ENCODE measurements at places on chromosomes 7 and 10.

- DNase-seq, result no peak
These were observed 4.9 kb upstream of the ADGRA1 start for GRCh38 chr10:133082685-133083421.

DNA sequence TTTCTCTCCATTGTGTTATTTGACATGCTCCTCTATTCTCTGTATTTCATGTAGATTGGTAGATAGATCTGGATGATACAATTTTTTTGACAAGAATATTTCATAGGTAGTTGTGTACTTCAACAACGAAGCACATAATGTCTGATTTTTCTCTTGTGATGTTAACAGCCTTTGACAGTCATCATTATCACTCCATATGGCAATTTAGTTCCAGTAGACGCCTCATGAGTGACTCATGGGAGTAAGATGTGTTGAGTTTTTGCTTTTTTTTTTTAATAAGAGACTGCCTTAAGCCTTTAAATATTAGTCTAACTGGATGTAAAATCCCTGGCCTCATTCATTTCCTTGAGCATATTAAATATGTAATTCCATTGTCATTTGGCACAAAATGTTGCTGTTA, 123.5 kb upstream of the ZNF32 start:
- peak; percentile 47 for DNase-seq

DNA sequence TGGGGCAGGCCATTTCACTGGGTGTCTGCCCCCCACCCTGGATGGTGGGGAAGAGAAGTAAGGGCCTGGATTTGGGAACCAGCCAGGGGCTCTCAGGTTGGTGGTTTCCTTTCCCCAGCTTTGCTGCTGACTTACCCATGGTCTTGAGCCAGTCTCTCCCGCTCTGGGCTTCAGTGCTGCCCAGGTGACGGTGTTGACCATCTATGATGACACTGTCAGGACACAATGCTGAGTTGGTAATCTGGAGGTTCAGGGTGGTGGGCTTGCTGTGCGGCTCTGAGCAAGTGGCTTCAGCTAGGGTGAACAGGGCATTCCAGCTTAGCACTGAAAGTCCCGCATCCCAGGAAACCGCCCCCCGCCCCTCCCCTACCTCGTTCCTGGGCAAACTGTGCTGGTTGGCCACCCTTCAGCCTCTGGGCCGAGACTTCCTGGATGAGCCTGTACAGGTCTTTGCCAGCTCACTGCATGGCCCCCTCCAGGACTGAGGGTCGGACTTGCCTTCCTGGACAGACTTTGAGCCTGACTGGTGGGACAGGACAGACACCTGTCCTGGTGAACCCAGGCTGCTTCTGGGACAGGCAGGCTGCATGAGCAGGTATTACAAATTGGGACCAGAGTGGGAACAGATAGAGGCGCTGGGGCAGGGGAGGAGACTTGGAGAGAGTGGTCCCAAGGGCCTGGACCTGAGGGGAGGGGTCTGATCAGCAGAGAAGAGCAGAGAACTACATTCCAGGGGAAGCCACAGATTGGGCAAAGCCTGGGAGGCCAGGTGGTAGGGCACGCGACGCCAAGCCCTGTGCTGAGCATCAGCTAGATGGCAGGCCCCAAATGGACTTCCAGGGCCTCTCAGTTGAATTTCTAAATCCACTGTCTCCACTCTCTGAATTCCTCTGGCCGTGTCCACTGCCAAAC, 19.9 kb upstream of the ZMIZ1 start:
- no peak for DNase-seq

DNA sequence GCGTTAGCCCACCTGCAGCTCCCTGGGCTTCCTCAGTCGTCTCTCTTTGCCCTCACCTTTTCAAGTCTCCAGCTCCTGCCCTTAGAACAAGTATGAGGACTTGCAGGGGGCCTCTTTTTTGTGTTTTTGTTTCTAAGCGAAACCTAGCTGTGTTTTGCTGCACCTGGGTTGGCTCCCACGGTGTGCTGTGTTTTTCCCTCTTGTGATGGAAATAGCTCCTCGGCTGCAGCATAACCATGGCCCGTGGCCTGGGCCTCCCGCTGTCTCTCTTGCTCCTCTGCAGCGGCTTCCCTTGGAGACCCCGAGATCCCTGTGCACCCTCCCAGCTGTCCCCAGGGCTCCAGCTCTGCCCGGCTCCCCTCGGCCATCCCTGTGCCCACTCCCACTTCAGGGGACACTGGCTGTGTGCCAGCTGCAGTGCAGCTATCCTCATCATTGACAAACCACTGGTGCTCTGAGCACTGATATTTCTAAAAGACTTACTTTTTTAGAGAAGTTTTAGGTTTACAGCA, 75.6 kb upstream of the TCERG1L start:
- no peak for DNase-seq

DNA sequence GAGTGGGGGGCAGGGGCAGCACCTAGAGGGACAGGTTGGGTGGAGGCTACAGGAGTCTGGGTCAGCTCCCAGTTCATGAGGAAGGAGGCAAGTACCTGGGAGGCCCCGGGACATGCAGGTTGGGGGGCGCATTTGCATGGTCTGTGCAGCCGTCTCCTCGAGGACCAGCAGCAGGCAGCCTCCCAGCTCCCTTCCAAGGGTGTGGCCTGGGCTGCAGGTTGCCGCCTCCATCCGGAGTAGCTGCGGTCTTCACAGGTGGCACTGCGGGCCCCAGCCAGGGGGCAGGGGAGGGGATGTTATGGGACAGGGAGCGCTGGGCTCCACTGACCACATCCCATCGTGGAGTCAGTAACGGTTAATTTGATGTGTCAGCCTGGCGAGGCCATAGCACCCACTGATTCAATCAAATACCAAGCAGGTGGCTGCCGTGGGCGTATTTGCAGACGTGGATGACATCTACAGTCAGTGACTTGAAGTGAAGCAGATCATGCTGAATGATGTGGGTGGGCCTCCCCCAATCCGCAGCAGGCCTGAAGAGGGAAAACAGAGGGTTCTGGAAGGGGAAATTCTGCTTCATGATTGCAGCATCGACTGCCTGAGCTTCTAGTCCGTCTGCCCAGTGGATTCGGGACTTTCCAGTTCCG, 81.6 kb downstream of the PRKAG2 start:
- no peak for DNase-seq

DNA sequence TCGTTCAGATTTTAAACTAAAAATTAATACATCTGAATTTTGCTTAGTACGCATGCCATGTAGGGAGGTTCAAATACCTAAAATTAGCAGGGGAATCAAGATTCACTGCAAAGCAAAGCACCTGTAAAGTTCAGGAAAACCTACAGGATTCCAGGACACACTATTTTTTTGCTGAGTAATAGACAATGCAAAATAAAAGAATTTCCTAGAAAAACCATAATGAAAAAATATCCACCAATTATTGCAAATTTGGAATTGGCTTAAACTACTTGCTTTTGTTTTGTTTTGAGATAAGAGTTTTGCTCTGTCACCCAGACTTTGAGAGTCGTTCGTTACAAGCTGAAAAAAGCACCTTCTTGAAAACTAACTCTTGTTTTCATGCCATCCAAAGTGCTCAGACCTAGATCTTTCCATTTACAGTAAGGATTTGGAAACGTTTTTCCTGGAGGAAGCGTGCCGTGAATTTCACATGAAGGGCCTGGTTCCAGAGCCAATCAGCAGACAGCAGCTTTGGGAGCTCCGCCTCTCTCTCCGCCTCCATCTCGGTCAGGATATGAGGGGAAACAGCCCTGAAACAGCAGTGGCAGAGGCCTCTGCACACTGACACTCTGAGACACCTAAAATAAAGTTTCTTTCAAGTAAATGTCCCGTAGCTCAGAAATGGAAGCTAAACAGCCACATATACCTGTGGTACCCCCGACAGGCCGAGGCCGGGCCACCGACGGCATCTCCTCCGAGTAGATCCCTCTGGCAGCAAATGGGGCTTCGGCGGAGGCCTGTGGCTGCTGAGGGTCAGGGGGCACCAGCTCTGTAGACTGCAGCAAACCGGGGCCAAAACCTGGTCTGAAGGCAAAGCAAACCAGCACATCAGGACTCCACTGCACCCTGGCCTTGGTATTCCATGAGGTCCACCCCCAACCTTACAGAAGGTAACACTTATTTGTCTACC, 45.9 kb upstream of the ATP6V0A4 start:
- DNase-seq, result no peak

GRCh38 chr10:30309403-30309802, 39.7 kb downstream of the MTPAP start:
- no peak for DNase-seq

DNA sequence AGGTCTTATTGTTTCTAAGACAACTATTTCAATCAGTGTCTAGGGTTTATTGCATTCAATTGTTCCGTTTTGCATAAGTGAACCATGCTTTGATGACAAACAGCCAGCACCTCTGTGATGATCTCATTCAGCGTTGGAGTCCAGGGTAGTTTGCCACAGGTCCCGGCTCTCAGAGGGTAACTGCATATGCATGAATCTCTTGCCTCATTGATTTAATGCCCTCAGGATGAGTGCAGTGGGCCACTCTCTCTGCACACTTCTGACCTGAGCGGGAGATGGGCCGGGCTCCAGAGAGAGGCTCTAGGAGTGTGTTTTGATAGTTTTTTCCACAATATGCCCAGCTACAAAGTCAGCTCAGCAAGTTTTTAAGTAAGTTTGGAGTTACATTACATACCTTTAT, 83.9 kb downstream of the HECW1 start:
- no peak for DNase-seq

DNA sequence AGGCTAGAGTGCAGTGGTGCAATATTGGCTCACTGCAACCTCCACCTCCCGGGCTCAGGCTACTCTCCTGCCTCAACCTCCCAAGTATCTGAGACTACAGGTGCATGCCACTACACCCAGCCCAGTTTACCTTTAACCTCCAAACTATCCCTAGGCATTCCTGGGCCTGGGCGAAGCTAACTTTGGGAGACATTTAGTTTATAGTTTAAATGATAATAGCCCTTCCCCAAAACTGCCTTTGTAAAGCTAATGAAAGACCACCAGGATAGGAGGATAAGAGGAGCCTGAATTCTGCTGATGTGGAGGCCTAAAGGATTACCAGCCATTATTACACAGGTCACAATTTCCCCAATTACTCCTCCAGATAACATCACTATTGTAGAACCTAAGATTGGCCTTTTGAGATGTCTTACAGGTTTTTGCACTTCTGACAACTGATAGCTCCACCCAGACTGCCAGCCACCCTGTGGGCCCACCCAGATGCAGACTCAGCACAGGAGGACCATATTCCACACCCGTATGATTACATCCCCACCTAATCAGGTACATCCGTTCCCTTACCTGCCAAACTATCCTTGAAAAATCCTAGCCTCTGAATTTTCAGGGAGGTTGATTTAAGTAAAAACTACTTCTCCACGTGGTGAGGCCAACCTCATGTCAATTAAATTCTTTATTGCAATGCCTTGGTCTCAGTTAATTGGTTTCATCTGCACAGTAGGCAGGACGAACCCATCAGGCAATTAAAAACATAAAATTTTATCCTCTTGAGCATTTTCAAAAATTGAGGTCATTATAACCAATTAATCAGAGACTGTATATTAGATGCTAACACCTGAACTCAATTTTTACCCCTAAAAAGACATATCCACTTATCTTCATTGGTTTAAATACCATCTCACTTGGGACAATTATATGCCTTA, 62.3 kb upstream of the TMEM254 start:
- DNase-seq, result no peak

DNA sequence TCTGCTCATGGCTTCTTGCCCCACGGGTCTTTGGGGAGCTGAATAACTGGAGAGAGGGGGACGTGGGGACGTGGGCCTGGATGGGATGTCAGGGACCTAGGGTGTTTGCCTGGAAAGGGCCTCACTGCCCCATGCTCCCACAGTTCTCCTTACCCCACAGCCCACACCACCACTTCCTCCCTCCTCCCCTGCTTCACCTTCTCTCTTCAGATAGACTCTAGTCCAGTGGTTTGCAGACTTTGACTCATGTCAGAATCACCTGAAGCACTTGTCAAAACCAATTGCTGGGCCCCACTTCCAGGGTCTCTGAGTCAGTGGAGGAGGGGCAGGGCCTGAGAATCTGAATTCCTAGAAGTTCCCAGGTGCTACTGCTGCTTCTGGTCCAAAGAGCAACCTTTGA, 327.4 kb downstream of the RPS24 start:
- DNase-seq, result no peak

DNA sequence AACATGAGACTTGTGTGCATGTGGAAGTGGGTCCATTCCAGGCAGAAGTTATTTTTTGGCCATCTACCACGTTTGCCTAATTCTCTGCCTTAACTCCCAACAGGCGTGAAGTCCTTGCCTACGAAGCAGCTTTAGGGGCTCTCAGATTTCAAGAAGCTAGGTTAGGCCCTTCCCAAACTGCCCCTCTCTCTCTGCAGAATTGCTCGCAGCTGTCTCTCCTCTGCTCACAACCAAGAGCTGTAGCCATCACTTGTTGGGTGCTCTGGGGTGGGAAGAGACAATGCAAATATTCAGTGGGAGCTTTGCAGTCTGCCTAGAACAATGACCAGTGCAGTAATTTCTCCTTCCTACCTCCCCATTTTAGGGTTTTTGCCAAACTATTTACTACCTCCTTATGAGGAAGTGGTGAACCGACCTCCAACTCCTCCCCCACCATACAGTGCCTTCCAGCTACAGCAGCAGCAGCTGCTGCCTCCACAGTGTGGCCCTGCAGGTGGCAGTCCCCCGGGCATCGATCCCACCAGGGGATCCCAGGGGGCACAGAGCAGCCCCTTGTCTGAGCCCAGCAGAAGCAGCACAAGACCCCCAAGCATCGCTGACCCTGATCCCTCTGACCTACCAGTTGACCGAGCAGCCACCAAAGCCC, 24.9 kb downstream of the CYP17A1 start:
- DNase-seq, result no peak

GRCh38 chr10:131647789-131648188, 253.0 kb upstream of the PPP2R2D start:
- DNase-seq, result no peak

GRCh38 chr7:158849442-158849767, 7.0 kb upstream of the DYNC2I1 start:
- DNase-seq, result no peak

DNA sequence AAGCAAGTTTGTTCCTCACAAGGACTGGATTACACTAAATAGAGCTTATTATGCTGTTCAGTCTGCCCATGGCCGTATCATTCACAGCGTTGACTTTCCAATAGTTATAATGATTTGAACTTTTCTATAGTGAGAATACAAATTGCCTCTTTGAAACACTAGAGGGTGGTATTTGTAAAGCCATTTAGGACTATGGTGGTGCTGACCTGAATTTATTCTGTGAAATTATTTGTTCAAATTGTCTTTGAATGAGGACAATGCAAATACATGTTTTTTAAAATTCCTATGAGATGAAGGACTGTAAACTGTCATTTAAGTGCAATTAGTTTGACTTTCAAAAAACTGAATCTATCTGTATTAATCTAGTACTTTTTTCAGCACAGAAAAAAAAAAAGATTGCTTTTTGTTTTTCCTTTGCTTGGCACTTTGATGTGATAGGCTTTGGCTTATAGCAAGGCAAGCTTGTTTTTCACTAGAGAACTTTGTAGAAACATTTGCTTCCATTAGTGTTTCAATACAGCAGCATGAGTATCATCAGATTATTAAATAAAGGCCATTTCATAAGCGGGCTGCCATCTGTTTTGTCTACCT, 122.7 kb upstream of the TMEM229A start:
- DNase-seq, result peak; percentile 27

GRCh38 chr10:46282842-46283574, 3.8 kb upstream of the ANTXRL start:
- DNase-seq, result peak; percentile 72
